Activated gamma-delta T cell (primary cell): ENCODE measurements at places on chromosomes 1 and 21.

- DNase-seq, result no peak
These were observed 7.8 kb upstream of the LRRC8D start for GRCh38 chr1:89812992-89813391.

DNA sequence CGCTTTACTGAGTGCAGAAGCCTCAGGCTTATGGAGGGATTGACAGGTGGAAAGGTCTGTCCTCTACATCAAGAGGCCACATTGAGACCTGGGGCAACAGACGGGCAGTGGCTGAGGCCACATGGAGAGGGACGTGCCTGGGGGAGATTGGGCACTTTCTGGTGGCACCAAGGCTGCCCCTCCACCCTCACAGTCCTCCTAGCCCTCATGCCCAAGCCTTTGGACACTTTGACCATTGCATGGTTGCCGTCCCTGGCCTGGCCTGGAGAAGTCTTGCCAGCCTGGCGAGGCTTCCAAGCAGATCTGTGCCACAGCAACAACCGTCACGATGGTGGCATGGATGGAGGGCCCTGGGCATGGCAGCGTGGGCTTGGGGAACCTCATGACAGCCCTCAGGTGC, 192.1 kb upstream of the VAMP3 start:
- no peak for DNase-seq

- DNase-seq, result no peak
These were observed 2.9 kb downstream of the ARF1 start for GRCh38 chr1:228085287-228085951.

DNA sequence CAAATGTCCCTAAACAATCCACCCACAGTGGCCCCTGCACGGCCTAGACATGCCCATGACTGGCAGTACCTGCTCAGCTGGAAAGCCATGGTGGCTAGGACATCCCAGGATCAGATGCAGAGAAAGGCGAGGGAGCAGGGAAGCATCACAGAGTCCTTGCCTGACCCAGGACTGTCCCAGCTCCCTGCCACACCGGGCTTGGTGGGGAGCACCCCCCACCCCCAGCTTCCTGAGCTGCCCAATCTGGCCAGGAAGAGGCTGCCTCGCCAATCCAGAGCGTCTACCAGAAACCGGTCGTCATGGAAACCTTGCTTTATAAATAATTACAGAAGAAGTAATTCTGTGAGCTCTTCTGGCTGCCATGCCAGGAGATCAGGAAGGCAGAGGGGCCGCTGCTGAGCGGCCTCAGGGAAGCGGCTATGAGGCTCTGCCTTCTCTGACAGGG, 34.8 kb downstream of the ACOT7 start:
- DNase-seq, result no peak

DNA sequence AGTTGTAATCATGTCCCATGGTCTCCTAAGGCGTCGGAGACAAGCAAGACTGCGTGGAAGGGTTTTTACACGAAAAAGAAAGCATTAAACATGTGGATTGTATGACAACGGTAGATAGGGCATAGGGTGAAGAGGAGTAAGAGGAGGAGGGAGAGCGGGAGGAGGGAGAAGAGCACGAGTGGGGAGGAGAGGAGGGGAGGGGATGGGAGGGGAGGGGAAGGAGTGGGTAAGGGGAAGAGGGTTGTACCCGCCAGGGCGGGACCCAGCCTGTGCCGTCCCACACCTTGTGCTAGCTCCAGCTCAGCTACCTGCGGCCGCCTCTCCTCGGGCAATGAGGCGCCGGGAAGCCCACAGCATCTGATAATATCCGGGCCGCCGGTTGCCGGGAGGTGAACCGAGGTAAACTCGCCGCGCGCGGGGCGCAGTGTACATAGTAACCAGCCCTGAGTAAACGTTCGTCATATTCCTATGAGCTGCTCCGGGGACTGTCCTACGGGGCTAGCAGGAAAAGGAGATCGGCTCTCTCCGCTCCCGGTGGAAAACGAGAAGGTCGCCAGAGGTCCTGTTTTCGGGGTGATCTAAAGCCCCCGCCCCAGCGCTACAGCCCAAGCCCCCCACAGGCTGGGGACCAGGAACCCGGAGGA, 449 bp upstream of the RCAN3 start:
- peak; percentile 64 for DNase-seq

DNA sequence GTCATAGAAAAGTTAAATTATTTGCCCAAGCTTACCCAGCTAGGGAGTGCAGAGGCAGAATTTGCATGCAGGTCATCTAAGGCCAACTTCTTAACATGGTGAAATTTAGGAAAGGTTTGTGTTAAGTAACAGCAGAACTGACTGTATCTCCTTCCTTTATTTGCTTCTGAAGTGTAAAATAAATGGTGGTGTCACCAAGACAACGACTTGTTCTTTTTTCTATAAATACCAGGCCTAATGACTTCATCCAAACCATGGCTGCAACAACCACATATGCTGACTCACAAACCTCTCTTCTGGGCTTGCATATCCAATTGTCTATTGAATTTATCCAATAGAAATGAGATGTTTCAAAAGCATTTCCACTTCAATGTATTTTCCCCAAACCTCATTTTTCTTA, 19.1 kb downstream of the COL24A1 start:
- DNase-seq, result no peak

DNA sequence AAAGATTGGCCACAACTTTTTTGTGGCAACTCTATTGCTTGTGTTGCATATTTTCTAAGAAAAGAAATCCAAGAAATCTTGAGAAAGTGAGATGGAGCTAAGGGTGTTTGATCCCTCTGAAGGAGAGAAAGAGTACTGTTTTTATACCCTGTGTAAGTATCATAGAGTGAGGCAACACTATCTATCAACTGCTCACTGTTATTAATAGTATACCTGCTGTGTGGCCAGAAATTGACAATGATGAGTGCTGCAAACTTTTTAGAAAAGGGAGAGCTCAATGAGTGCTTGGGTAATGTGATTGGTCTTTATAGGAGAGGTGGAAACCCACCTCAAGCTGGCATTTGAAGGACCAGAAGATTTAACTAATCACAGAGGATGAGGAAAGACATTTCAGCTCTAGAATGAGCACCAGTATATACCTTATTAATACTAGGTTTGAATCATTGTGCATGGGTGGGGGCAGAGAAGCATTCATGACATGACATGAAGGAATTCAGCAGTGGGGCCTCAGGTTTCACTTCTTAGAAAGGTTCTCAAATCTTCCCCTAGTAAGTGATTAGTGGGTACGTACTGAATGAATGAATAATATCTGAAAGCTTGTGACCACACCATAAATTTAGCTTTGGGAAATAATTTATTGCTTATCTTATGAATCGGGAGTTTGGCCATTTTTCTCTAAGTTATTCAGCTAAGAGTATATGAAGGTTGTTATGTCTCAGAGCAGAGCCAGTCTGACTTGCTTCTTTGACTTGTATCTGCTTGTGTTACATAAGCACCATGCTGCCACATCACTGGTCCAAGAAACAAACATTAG, 169.2 kb upstream of the SGIP1 start:
- no peak for DNase-seq

DNA sequence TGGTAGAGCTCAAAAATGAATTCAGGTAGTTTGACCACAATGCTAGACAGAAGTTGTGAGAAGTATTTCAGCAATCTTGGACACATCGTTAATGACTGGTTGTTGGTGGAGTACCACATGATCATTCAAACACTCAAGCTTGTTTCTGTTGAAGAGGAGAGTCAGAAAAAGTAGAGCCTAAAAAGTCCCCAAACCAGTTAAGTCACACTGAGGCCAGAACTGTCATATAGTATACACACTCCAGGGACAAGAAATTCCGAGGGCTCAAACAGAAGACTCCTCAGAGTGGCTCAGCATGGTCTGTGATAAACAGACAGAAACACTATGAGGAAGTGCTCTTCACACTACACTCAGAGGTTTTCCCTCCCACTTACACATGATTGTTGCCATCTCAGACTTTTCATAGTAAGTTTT, 5.8 kb downstream of the TRIM33 start:
- DNase-seq, result no peak

DNA sequence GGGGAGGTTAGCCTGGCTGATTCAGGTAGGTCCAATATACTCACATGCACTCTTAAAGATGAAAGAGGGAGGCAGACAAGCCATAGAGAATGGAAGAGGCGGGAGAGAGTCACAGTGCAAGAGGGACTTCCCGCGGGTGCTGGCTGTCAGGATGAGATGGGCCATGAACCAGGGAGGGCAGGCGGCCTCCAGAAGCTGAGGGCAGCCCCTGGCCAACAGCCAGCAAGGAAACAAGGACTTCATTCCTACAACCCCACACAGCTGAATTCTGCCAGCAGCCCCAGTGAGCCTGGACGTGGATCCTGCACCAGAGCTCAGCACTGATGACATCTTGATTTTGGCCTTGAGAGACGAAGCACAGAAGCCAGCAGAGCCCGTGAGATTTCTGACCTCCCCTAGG, 15.1 kb upstream of the B3GALT5 start:
- no peak for DNase-seq

GRCh38 chr1:78743626-78744025, 94.0 kb downstream of the IFI44 start:
- DNase-seq, result no peak

DNA sequence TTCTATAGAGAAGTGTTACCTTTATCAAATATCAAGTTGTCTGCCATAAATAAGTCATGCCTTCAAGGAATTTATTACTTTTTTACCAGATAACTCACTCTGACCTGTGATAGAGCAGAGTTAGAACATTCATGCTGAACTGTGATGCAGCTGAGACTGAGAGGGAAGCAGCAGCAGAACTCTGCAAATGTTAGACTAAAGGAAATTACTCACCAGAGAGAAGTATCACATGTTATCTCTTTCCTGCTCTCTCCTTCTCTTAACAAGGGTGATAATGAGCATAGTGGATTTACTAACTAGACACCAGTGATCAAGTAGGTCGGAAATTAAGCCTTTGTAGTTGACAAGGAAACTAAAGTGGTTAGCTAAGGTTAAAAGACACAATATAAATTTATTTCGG, 181.6 kb downstream of the RASAL2 start:
- no peak for DNase-seq

GRCh38 chr1:12150456-12151200, 16.2 kb upstream of the TNFRSF1B start:
- no peak for DNase-seq

GRCh38 chr1:179825206-179825605, 52.4 kb downstream of the TOR1AIP2 start:
- no peak for DNase-seq

DNA sequence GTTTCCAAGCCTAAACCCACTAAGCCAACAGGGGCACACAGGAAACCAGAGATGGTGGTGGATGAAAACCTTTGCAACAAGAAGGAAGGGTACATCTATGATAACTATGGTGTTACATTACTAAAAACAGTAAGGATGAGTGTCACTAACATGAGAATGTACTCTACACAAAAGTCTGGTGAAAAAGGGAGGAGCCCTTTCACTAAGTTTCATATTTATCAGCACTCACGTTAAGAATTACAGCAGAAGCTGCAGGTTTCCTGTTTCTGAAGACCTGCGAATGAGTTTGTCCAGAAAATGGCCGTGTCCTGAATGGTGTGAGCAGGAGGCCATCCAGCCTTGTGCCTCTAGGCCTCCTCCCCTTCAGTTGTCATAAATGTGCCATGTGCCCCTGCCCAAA, 17.8 kb downstream of the ABCG1 start:
- DNase-seq, result no peak

GRCh38 chr1:203470240-203470639, 5.4 kb upstream of the PRELP start:
- DNase-seq, result no peak

GRCh38 chr1:109821221-109821669, 57.5 kb upstream of the EPS8L3 start:
- no peak for DNase-seq

GRCh38 chr1:183903101-183903500, 98.2 kb downstream of the RGL1 start:
- DNase-seq, result no peak

DNA sequence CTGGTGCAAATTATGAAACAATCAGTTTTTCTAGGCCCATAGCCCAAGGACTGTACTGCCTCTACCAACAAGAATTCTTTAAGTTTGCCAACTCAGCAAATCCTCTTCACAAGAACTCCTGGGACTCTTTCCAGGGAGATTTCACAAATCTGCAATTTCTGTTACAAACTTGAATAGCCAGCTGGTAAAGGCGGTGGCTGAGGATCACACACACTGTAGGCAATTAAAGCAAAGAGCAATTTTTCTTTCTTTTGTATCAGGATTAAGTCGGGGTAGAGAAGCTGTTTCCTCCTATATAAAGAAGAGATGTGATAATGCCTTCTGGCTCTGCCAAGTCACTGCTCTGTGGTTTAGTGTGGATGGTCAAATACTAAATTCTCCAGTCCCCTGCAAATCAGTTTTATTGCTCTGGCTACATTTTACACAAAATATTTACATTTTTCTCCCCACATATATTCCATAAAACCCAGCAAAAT, 1.7 kb downstream of the ALDH9A1 start:
- DNase-seq, result no peak

- DNase-seq, result no peak
These were observed 78.7 kb downstream of the ATP1A1 start for GRCh38 chr1:116451702-116452101.

GRCh38 chr1:234971586-234972297, 156.9 kb downstream of the TOMM20 start:
- DNase-seq, result no peak

DNA sequence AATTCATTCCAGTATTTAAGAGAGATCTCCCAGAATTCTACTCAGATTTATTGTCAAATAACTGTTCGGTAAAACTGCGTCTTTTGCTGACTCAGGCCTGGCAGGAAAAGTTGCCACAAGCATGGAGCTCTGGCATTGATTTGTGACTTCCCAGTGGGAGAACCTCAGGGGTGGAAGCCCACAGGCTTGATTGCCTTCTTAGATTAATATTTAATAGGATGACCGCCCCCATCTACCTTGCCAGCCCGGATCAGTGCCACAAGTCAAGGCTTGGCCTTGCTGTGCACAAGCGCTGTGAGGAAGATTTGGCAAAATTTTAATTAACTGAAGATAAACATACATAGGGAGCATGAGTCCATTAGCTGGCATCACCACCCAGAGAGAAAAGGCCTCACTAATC, 93.5 kb downstream of the LRIG2 start:
- no peak for DNase-seq

DNA sequence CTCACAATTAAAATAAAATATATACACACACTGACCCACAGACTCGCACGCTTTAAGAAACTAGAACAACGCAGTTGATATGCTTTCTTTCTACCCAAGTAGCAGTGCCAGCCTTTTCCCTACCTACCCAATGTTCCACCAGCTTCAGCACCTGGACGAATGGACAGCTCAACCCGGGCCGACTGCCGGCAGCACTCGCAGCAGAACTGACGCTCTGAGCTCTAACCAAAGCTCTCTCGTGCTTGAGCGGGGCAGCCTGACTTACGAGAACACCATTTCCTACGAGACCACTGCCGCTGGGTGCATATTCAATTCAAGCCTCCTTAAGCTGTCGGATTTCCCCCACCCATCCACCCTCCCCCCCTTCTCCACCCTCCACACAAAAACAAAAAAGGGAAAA, 127.4 kb upstream of the DPYD start:
- DNase-seq, result no peak
